ENCODE measurements at places on chromosomes 2 and 18.

DNA sequence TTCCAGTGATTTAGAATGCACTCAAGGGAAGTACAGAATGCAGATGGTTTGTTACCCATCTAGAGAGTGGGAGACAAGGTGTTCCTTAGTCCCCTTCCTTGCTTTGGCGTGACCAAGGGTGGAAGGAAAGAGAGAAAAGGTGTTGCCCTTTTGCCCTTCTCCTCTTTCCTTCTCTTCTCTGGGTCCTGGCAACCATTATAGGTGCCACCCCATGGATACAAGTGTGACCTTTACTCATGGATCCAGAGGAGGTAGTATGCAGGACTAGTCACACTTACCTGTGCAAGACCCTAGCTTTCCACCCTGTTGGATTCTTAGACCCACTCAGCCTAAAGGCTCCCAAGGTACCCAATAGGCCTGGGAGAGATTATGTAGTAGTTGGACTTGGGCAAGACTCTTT is 11.6 kb upstream of the RBFA start:
- DNase-seq: no peak

GRCh38 chr2:185507719-185508118 is 230.9 kb upstream of the FSIP2 start:
- DNase-seq: no peak

GRCh38 chr2:201127570-201127969 is 11.6 kb downstream of the CFLAR start:
- peak; percentile 82 for DNase-seq

- peak; percentile 44 for DNase-seq
Measured at GRCh38 chr2:169363560-169364150, 1.3 kb upstream of the LRP2 start.

DNA sequence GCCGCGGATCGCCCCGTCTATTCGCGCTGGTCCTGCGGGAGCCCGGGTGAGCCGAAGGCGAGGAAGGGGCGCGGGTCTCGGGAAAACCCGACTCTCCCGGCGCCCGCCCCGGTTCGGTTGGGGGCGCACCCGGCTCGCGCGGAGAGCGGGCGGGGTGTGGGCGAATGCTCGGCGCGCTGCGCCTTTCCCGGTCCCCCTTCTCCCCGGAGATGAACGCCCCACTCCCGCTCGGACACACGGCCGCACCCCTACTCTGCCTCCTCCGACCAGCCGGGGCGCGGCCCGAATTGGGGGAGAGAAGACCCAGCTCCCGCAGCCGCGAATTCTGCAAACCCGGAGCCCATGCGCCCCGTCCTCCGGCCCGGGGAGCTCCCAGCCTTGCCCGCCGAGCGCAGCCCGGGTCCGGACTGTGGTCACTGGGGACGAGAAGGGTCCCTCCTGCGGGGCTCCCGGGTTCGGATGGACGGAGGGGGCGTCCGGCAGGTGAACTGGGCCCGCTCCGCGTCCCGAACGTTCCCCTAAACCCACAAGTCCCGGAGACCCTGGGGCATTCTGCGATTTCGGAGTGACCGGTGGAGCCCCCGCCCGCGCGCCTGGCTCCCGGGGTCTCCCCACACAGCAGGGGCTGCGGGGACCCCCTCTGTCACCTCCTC is 734 bp downstream of the KCNG2 start:
- no peak for DNase-seq

GRCh38 chr2:167943897-167944296 is 303.5 kb downstream of the STK39 start:
- no peak for DNase-seq

Data from pons (tissue), 1 donor.